ENCODE measurements at places on chromosomes 12 and 14.

GRCh38 chr14:105647784-105648608 is 121.6 kb downstream of the TMEM121 start:
- DNase-seq = no peak

DNA sequence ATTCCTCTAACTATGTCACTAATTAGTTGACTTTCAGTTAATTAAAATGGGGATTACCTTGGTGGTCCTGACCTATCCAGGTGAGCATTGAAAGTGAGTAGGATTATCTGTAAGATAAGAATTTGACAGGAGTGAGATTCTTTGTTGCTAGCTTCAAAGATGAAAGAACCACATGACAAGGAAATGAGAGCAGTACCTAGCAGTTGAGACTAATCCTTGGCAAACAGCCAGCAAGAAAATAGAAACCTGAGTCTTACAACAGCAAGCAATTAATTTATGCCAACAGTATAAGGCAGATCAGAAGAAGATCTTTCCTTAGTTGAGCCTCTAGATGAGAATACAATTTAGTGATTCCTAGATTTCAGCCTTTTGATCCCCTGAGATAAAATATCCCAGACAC is 1058.4 kb downstream of the LRFN5 start:
- DNase-seq = no peak

- no peak for DNase-seq
These were observed 47.5 kb downstream of the PPFIBP1 start for GRCh38 chr12:27571463-27571862.

GRCh38 chr14:99157246-99157645 is 114.8 kb downstream of the BCL11B start:
- DNase-seq = no peak

DNA sequence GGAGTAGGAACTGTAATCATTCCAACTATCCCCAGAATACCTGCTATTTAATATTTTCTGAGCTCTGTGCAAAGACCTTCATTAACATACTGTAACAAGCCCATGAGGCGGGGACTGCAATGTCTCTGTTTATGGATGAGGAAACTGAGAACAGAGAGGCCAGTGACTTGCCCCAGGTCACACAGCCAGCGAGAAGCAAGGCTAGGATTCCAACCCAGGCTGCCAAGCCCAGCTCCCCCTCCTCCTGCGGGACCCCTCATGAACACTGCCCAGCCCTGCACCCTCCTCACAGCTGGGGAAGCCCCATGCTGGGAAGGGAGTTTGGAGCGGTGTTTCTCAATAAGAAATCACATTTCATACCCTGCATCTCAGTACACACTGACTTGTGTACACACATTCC is 10.9 kb downstream of the HVCN1 start:
- DNase-seq = no peak

GRCh38 chr14:20760950-20761349 is 7.3 kb upstream of the EDDM3B start:
- no peak for DNase-seq

DNA sequence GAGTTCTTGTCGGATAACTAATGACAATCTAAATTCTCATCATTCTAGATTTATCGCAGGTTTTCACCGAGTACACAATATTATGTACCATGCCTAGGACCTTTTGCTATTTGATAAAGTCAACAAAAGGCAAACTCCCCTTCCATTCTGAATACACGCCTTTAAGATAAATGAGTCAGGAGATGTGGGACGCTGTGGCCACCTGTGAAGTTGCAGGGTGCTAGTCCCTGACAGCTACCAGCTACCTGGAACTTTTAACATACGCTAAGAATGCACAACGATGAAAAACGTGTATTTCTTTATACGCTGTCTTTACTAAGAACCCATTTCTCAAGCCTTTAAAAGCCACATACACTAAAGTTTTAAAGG is 678 bp downstream of the MDM1 start:
- DNase-seq = no peak

GRCh38 chr12:53227836-53228235 is 4.2 kb downstream of the RARG start:
- no peak for DNase-seq

DNA sequence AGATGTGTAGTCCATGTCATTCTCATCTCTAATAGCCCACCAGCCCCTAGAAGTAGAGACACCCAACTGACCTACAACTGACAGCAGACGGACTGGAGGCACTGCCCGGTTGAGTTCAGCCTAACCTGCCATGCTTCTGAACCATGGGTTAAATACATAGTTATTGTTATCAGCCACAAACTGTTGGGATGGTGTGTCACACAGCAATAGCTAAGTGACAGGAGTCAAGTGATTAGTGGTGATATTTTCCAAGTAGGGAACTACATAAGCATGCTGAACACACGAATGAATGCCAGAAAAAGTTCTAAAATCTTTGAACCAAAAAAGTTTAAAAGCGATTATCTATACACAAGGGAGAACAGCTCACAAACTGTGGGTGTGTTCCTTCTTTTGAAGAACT is 80.1 kb downstream of the SYNE3 start:
- DNase-seq = no peak

GRCh38 chr12:109762673-109763191 is 49.1 kb downstream of the FAM222A start:
- DNase-seq = no peak
